ENCODE measurements at places on chromosomes 1 and 21.

DNA sequence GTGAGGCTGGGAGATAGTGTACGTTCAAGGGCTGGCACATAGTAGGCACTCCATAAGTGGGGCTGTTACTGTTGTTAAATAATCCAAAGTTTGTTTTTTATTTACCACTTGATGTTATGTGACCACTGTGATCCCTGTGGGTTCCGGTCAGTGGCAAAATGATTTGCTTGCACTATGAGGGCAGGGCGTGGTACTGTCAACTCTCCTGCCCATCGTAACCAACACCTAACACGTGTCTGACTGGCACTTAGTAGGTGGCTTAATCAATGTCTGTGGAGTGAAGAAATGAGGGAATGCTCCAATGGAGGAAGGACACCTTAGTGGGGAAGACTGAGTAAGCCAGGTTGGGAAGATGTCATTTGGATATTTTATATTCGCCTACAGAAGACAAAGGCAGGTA lies 14.6 kb downstream of the ADORA1 start:
- no peak for DNase-seq

GRCh38 chr1:227942716-227943261 lies 4.9 kb downstream of the WNT9A start:
- DNase-seq = no peak

- DNase-seq = no peak
Observed at GRCh38 chr21:44653656-44654575, 543 bp downstream of the KRTAP12-4 start.

DNA sequence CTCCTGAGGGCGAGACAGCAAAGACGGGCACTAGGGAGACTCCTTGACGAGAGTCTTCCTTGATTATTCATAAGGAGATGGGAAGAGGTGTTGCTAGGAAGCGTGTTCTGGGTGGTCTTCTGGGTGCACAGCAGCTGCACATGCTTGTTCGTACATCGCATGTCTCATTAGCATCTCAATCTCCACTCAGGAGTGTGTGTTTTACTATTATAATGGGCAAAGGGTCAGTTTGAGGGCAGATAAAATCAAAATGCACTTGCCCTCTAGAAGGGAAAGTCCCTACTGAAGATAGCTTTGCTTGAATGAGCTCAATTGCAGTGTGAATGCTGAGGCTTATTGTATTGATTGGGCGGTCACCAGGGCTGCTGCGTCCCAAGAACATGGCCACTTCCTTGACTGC lies 50.2 kb upstream of the SCCPDH start:
- no peak for DNase-seq

GRCh38 chr1:41803656-41804055 lies 115.1 kb downstream of the HIVEP3 start:
- no peak for DNase-seq

Data from lung (tissue), 17 donors.